ENCODE measurements at places on chromosomes 12 and 14.

DNA sequence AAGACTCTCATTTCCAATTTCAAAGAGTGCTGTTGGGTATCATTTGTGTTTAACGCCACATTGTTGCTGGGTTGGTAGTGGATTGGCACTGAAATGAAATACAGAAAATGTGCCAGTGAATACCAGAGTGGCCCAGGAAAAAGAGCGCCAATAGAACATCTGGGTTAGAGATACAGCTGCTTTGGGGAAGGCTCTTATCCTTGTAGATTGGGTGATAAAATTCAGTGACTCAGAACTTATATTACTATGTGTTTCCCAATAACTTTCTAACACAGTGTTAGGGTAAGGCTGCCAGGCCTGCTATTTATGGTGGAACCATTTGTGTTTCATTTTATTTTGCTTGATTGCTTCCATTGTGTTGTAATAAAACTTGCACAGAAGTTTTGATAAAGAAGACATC is 168.2 kb upstream of the SSTR1 start:
- no peak for DNase-seq

DNA sequence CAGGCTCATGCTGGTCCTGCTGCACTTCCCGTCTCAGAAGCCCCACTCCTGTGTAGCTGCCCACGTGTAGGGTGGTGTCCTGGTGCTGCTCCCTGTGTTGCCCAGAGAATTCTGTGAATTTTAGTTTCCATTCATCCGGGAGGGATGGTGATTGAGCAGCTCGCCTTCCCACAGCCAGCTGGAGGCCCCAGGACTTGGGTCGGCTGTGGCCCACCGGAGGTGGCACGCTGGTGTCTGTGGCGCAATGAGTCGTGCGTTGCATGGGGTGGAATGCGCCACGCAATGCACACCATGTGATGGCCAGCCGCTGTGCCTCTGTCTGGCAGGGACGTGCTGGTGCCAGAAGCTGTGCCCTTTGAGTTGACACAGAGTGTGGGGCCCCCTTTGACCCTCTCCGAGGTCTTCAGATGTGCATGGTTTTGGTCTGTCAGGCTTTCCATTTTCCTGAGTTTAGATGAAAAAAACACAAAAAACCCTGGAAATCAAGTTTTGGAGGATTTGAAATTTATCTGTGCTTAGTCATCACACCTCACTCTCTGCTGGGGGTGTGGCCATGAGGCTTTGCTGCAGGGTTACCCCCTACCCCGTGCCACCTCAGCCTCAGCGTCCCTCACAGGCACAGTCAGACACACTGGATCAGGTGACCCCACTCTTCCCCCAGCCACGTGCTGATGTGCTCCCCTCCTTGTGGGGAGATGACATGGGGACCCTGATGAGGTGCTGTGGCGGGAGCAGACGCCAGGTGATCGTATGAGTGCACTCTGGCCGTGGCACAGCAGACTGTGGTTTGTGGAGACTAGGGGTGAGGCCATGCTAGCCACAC is 64.6 kb downstream of the EP400 start:
- DNase-seq, result no peak

- DNase-seq, result no peak
These were observed 2.0 kb downstream of the WNT5B start for GRCh38 chr12:1630827-1631591.

DNA sequence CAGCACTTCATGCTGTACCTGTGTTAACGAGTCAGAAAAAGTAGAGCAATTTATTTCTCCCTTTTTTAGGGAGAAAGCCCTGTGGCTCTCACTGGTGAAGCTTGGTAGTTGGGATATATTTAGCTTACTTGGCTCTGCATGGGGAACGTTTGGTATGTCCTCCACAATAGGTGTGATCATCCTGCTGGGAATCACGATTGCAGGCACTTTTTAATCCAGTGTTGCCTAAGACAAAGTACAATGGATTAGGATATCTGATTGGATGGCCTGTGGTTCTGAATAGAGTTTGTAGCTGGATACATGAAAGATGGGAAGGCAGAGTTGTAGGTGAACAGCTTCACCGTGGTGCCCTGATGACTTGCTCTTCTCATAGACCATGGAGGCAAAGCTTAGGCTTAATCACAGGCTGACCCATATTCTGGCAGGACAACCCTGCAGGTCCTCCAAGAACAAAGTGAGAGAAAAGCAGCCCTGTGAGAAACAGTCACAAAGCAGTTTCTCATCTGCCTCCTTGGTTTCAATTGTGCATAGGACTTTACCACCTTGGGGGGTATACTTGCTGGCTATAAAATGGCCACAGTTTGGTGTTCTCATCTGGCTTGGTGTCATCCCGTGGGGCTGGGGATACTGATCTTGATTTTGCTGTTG is 7.5 kb downstream of the RESF1 start:
- DNase-seq, result no peak

- no peak for DNase-seq
These were observed 15.0 kb upstream of the BICD1 start for GRCh38 chr12:32091696-32092095.

- no peak for DNase-seq
These were observed 187.4 kb upstream of the PRMT8 start for GRCh38 chr12:3303410-3304136.

DNA sequence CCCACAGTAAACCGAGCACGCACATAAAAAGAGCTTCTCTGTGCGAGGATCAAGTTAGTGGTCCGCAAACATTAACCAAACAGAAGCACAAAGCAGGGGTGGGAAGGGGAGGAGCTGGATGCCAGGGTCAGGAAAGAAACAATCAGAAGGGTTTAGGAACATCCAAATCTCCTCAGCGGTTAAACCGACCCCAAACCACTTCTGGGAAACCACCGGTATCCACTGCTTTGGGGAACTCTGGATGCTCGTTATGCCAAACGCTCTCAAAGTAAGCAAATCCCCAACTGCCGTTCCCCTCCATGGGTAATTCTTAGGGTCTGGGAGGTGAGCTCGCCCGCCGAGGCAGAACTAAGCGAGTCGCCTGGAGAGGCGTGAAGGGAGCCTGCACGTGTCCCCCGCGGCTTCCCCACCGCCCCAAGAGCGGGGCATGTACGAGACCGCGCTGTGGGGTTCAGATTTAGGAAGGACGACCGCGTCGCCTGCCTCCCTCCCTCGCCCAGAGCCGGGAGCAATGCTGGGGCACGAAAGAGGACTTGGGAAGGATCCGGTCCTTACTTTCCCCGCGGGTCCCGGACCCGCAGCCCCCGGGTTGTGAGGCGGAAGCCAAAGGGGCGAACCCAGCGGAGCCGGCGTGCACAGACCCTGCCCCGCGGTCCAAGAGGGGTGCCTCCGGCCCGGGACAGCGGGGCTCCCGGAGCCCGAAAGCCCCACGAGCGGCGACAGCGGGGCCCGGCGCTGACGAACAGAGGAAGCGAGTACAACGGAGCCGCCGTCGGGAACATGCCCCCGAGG is 711 bp downstream of the SBNO1 start:
- no peak for DNase-seq

DNA sequence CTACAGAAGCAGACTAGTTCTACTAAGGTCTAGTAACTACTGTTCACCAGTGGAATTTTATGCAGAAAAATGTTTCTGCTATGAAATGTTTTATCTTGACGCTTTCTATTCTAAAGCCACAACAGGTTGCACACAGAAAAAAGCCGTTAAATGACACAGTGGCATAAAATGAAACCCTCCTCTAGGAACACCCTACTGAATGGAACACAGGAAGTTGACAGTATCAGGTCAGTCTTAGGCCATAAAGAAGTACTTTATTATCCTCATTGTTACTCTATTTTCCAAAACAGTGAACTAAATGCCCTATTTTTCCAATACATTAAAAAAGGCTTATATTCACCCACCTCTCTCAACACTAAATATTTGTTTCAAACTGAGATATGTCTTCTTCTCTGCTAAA is 21.9 kb downstream of the EPS8 start:
- no peak for DNase-seq

GRCh38 chr14:92737619-92738188 is 10.7 kb downstream of the LGMN start:
- no peak for DNase-seq

DNA sequence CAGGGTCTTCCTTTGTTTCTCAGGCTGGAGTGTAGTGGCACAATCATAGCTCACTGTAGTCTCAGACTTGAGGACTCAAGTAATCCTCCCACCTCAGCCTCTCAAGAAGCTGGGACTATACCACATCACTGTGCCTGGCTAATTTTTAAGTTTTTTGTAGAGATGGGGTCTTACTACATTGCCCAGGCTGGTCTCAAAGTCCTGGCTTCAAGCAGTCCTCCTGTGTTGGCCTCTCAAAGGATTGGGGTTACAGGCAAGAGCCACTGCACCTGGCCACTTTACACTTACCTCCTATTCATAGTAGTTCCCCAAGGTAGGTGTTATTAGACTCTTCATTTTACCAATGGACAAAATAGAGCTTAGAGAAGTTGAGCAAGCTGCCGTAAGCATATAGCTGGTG is 29.2 kb downstream of the STYX start:
- DNase-seq, result no peak
